ENCODE measurements at places on chromosomes 13 and 19.

GRCh38 chr19:32041681-32042292, 303.6 kb upstream of the ZNF507 start:
- no peak for DNase-seq

- DNase-seq: no peak
These were observed 515 bp downstream of the UFM1 start for GRCh38 chr13:38350114-38350617.

- no peak for DNase-seq
These were observed 536 bp upstream of the AKAP8 start for GRCh38 chr19:15379999-15380647.

- DNase-seq: no peak
These were observed 171.9 kb downstream of the ITGBL1 start for GRCh38 chr13:101624210-101624922.

- DNase-seq: no peak
These were observed 66.8 kb upstream of the RFC3 start for GRCh38 chr13:33751151-33751550.

Measured in stimulated activated CD8-positive, alpha-beta memory T cell treated with anti-CD3 and anti-CD28 coated beads, Interleukin-12 subunit alpha, Interleukin-12 subunit beta, amount 100 ng/mL, for 1 hour (primary cell).